ENCODE measurements at places on chromosomes 3 and 15. TPM values are rescaled to one million over a fixed set of nuclear protein-coding genes. Genes with fewer than 3 reads are reported as not detected.

- no peak for DNase-seq
These were observed 76.3 kb downstream of the LRRN1 start for GRCh38 chr3:3875491-3875890.

GRCh38 chr15:70741677-70742293, 21.6 kb downstream of the UACA start:
- DNase-seq = no peak

CEP70 gene
- 7.2 TPM for polyA plus RNA-seq

DNA sequence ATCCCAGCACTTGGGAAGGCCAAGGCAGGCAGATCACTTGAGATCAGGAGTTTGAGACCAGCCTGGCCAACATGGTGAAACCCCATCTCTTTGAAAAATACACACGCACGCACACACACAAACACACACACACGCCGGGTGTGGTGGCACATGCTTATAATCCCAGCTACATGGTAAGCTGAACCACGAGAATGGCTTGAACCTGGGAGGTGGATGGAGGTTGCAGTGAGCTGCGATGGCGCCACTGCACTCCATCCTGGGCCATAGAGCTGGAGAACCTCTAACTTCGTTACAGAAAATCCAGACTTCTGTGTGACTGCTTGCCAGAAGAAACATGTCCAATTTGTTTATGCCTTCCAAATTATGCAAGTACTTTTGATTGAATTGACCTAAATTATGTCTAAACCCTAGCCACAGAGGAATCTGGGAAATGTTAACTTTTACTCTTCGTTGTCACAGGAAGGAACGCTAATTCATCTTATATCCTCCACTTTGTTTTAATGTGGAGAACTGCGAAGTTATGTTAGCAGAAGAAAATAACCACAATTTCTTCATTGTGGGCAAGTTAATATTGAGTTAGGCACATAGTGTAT, 21.7 kb downstream of the TRIM59 start:
- no peak for DNase-seq

DNA sequence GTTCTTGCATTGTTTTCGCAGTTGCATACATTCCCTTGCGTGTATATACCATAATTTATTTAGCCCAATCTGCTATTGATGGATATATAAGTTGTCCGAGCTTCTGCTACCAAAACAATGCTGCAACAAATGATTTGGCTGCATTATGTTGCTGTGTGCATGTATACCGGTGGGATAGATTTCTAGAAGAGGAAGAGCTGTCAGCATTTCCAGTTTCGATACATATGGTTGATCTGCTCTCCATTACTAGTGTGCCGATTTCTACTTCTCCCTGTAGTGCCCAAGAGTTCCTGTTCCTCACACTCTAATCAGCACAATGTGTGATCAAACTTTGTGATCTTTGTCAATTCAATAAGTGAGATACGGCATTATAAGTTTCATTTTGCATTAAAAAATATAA, 92.8 kb upstream of the NMNAT3 start:
- DNase-seq = no peak

DNA sequence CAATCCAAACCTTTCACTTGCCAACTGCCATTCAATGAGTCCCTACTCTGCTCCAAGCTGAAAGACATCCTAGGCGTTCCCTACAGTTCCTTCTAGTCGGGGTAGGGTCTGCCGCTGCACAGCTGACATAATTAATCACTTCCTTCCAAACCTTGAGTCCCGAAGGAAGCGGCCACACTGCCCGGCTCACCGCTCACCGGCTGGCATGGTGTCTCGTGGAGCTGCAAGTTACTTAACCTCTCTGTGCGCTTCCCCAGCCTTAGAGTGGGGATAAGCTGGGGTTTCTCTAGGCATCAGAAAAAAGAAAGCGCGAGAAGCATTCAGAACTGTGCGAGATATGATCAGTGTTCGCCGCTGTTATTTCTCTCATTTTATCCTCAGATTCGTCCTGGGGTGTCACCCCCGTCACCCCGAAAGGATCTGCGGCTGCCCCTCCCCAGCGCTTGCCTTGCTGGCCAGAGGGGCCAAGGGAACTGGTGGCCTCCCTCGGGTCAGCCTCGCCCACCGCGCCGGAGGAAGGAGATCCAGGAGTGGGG, 748 bp downstream of the MRPS25 start:
- no peak for DNase-seq

STRIT1 gene
- polyA plus RNA-seq = not detected

SPINK8 gene
- not detected for polyA plus RNA-seq

GRCh38 chr15:34708422-34708821, 46.4 kb downstream of the GJD2 start:
- no peak for DNase-seq

DNA sequence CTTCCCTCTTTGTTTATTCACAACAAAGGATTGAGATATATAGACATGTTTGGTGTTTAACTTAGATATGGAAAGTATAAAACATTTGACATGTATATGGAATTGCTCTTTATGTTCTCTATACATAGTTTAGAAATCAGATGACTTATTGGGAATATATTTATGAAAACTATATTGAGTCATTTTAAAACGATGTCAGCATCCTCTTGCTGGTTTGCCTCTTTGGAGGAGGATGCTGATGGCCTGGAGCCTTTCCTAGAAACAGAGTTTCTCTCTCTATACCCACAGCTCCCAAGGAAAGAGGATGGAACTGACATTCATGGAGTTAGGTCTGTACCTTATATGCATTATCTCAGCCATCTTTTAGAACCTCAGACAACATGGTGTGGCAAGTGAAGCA, 40.3 kb downstream of the ZBTB38 start:
- DNase-seq = no peak

GRCh38 chr3:101720851-101721840, 3.3 kb upstream of the CEP97 start:
- no peak for DNase-seq

GRCh38 chr3:51282931-51283330, 102.2 kb upstream of the MANF start:
- no peak for DNase-seq

- no peak for DNase-seq
These were observed 630.4 kb downstream of the NR2F2 start for GRCh38 chr15:96960711-96961480.

DNA sequence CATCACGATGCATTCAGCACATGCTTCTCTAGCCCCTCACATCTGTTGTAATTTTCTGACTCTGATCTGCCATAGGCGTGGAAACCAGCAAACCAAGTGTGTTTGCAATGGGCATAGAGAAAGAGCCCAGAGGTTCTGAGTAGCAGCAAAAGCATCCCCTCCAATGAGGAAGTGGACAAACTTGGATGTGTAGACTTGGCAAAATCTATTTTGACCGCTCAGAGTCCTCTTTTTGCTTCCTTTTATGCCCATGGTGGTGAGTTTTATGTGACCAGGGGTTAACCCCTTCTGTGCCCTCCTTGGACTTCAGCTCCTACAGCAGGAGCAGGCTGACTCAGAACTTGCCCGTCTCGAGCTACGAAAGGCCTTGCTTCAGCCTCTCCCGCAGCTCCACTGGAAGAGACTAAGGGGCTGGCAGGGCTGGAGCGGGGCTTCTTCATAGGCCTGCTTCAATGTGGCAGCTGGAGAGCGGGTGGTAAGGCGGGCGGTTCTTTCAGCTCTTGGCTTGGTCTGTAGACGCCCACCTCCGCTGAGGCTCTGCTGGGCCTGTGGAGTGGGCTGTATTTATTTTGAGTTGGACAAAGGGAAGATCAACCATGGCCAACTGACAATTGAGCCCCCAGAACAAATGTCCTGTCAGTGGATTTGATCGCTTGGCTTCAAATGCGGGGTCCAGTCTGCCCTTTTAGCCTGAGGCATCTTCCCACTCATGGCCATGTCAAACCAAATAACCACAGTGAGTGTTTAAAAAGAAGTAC, 6.5 kb upstream of the ETV5 start:
- no peak for DNase-seq

FAM174B gene
- polyA plus RNA-seq = 3.3 TPM

- DNase-seq = no peak
These were observed 89.2 kb downstream of the RBPMS2 start for GRCh38 chr15:64686130-64686735.

- no peak for DNase-seq
These were observed 21.4 kb upstream of the OR4F6 start for GRCh38 chr15:101781928-101782327.

DNA sequence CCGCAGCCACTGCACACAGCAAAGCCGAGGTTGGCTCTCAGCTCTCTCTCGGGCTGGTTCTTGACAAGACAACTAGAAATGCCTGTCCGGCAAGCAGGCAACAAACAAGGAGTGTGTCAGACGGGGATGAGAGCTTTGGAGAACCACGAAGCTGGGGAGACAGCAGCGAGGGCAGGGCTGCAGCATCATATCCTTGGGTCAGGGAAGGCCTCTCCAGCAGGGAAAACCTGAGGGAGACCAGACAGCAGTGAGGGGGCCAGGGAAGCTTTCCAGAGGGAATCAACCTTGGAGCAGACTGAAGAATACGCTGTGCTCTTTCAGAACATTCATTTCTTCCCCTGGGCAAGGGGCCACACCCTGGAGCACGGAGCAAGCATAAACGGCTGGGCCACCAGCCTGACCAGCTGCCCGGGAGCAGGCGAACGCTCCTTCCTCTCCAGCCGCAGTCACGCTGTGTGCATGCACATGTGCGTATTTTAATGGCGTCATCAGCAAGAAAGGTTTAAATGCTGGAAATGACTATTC, 58.7 kb downstream of the CHSY1 start:
- no peak for DNase-seq

- DNase-seq = no peak
These were observed 18.3 kb downstream of the RGMA start for GRCh38 chr15:93070551-93071296.

GRCh38 chr15:86333819-86334218, 254.1 kb downstream of the AGBL1 start:
- no peak for DNase-seq

C3orf80 gene
- polyA plus RNA-seq = not detected

- no peak for DNase-seq
These were observed 18.6 kb downstream of the NMD3 start for GRCh38 chr3:161239700-161240099.

CDC25A gene
- polyA plus RNA-seq = 0.09 TPM

LIPC gene
- 0.25 TPM for polyA plus RNA-seq

USP8 gene
- 23.5 TPM for polyA plus RNA-seq

SERINC4 gene
- polyA plus RNA-seq = 0.70 TPM

TLE3 gene
- polyA plus RNA-seq = 3.6 TPM

- no peak for DNase-seq
These were observed 18.1 kb upstream of the DOCK3 start for GRCh38 chr3:50656417-50657195.

SLC2A2 gene
- not detected for polyA plus RNA-seq

DNA sequence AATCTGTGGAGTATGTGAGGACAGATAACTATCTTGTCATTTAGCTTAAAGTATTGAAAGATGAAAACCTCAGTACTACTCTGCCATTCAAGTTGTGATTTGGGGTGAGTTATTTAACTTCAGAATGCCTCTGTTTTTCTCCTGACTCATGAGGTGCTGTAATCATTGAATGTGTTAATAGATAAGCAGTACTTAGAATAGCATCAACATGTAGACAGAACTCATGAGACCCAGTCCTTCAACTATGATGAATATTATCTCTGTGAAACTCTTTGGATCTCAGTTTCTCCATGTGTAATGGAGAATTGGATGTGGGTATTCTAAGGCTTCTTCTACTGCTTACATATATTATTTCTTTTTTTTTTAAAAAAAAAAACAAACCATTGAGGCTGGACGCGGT, 431.4 kb downstream of the GRM7 start:
- DNase-seq = no peak

DNA sequence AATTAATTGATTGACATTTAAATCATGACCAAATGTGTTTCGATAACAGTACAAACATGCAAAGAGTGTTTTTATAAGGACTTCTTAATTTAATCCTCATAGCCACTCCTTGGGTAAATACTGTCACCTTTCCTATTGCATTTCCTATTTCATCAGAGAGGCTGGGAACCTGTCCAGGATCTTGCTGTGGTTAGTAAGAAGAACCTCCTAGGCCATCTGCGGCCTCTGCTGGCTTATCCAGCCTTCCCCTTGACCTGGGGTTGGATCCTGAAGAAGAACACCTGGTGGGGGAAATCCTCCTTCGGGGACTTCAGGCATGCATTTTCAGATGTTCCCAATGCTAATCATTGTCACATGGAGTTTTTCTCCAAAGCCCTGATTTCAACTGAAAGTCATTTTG, 25.5 kb downstream of the GLDN start:
- DNase-seq = no peak

GRCh38 chr3:108719178-108719806, 37.9 kb downstream of the RETNLB start:
- no peak for DNase-seq

- no peak for DNase-seq
These were observed 47.4 kb downstream of the RAD54L2 start for GRCh38 chr3:51585871-51586270.

DNA sequence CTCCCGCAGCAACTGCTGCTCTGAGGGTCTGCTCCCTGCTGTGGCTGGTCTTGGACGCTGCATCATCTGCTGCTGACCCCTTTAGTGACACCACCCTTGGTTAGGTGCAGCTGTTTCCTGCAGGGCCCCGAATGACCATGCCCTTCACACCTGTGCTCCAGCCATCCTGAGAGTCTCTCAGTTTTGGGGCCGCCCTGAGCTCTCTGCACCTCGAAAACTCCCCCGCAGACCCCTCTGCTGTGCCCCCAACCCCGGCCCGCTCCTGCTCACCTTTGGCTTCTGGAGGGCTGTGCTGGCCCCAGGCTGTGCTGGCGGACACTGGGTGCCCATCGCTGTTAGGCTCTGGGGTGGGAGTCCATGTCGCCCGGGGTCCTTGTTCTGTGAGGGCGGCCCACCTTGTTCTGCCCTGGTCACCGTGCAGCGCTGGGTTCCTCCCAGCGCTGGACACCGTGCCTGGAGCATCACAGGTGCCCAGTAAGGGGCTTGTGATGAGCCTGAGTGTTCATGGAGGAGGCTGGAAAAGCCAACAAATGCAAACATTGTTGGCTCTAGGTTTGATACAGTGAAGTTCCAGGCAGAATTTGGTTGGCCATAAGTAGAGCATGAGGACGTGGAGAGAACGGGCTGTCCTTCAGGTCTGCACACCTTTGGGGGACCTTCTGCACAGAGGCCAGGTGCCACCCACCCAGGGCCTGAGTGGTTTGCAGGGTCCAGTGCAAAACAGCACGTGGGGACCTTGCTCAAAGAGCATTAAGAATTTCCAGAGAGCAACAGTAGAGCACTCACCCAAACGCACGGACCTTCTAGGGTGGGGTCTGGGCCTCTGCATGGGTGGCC, 12.3 kb downstream of the ABTB1 start:
- DNase-seq = no peak

DNA sequence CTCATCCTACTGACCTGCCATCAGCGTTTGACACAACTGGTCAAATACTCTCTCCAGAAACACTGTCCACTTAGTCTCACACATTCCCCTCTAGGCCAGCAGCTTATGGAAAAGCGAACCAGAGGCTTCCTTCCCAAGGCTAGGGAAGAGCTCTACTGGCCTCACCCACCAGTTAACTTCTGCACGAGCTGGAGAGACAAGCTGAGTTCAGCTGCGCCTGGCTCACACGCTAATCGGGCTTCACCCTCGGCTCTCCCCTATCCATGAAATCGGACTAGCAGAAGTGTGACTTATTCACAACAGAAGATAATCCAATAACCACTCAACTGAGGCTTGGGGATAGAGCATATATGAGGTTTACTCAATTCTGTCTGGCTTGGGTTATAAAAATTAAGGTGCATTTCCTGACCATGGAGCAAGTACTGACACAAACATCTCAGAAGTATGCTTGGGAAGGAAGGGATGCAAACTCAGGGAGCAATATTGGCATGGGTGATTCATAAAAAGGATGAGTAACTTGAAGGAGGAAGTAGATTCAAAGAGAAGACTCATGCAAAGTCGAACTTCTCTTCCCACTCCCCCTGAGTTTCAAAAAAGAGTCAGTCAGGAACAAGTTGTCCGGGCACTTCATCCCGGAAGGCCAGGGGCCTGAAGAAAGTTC, 73.1 kb downstream of the XXYLT1 start:
- DNase-seq = no peak
